Activated CD8-positive, alpha-beta memory T cell treated with anti-CD3 and anti-CD28 coated beads, Interleukin-2, amount 10 ng/mL, durations not matched to agents 7 days and 5 days (primary cell): ENCODE measurements at places on chromosomes 4 and X. TPM values are rescaled to one million over a fixed set of nuclear protein-coding genes. Genes with fewer than 3 reads are reported as not detected.

The NUDT11 gene
- total RNA-seq: 0.79 TPM

- no peak for DNase-seq
These were observed 18.3 kb downstream of the C4orf50 start for GRCh38 chr4:5999830-6000365.

DNA sequence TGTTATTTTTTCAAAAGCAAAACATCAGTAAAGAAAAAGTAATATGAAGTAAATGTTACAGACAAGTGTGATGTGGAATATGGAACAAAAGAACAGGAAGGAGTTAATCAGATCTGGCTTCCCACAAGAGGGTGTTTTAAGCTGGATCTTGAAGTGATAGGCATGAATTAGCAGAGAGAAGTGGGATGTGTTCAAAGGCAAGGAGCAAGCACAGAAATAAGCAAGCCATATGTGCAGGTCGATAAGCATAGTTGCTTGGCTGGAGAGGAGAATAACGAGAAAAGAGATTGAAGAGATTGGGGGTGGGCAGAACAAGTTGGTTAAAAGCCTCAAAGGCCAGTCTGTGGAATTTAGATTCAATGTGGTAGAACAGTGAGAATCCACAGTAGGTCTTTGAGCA lies 60.9 kb upstream of the PRPS1 start:
- no peak for DNase-seq

DNA sequence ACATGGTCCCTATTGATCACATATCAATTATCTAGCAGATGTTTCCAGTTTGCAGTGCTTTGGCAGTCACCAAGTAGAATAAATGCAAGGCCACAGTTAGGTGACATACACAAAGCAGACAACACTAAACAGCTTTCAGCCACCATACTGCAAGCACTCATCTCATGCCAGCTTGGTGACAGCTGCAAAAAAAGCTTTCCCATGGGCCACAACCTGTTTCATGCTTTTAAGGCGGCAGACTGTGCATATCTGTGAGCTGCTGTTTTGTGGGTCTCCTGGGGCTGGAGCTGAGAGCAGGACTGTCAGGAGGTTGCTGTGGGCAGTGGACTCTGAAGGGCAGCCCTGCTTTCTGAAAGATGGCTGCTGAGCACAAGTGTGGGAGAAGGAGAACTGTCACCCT lies 82.6 kb downstream of the FHDC1 start:
- no peak for DNase-seq

The PNMA3 gene
- 1.0 TPM for total RNA-seq

The NEXMIF gene
- total RNA-seq: 0.06 TPM

DNA sequence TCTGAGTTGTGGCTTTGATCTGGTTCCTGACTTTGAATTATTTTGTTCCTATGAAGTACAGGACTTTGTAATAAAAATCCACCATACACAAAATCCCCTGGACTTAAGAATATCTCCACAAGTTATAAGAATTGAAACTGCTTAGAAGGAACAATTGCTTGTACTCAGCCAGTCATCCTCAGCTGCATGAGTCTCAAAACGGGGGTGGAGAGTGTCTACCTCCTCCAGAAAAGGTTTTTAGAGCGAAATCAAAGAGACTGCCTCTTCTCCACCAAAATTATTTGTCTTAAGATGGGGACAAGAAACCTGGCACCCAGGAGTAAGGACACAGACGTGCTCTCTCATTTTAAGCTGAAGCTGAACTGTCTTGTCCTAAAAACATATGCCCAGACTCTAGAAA lies 74.7 kb downstream of the SNCA start:
- no peak for DNase-seq

- DNase-seq: no peak
These were observed 40.6 kb upstream of the XPNPEP2 start for GRCh38 chrX:129698150-129698549.

DNA sequence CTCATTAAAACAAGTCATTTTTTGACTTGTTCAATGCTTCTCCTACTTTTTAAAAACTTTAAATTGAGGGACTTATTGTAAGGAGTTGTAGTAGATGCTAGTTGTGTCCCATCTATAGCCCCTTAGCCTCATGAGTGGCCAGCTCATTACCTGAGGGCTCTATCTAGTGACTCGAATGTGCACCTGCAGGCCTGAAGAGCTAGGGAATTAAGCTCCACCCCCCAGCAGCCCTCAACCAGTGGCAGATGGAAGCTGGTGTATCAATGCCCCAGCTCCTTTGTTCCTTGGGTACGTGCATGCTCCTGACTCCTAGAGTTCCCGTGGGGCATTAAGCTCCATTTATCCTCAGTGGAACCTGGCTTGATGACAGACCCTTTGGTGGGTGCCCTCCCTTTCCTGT lies 146.7 kb upstream of the FAM9B start:
- no peak for DNase-seq

DNA sequence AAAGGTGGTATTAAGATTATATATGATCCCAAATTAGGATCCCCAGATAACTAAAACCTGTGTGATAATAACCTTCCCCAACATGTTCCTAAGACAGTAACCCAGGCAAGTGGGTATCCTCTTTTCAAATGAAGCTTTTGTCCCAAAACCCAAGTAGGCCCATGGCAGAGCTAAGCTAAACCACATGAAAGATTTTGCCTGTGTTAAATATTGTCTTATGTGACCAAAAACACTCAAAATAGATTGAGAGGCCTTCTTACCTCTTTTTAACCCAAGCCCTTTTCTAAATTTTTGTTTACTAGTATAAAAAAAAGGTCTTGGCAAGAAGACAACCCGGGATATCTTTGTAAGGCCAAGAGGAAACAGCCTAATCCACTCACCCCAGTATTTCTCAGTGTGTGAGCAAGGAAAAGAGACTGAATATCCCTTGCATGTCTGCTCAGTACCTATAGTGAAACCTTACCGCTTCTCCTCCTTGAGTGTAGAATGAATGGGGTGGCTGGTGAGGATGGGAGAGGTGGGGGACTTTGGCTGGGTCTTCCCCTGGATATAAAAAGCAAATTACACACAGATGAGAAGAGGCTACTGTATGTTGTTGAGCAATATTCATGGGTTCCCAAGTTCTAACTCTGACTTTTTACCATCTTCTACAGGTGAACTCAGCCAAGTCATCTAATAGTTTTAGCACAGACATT lies 188.8 kb upstream of the BMP3 start:
- no peak for DNase-seq

DNA sequence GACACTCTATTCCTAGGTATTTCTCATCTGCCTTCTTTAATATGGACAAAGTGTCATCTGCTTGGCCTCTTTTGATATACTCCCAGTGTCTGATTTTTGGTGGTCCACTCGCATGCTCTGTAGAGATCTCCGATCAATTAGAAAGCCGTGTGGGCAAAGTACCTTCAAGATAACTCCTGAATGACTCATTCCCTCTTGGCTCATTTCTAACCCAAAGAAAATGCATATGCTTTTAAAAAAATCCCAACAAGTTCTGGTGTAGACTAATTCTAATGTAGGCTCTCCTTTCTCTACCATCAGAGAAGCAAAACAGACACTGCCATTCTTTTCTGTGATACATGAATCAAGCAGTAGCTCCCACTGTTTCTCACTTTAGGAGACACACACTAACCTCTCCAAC lies 714.9 kb upstream of the ADGRL3 start:
- no peak for DNase-seq

- no peak for DNase-seq
These were observed 312.6 kb downstream of the PACRGL start for GRCh38 chr4:21012851-21013331.

The AFM gene
- total RNA-seq: not detected

The GALNTL6 gene
- not detected for total RNA-seq

- DNase-seq: no peak
These were observed 14.0 kb upstream of the PITX2 start for GRCh38 chr4:110636680-110637407.

DNA sequence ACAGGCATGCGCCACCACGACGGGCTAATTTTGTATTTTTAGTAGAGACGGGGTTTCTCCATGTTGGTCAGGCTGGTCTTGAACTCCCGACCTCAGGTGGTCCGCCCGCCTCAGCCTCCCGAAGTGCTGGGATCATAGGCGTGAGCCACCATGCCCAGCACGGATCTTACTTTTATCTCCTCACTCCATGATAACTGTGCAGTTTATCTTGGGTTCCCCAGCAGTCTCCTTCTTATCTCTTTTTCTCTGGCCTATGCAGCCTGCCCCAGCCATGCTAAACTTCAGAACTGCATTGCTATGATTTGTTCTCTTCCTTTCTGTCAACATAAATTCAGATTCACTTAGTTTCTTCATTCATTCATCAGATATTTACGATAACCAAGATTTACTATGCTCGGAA lies 22.4 kb downstream of the PAGE1 start:
- no peak for DNase-seq

The HTN3 gene
- total RNA-seq: not detected

DNA sequence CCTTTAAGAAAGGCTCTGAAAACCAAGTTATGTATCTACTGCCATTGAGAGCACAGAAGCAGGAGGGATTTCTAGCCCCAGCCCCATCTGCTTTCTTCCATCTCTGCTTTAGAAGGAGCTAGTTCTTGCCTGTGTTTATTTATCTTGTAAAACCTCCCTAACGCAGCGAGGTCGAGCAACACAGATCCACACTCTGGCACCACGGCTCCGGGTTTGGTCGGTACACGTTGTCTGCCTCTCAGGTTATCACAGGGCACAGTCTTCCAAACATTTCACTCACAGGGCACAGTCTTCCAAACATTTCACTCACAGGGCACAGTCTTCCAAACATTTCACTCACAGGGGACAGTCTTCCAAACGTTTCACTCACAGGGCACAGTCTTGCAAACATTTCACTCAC lies 69.7 kb upstream of the TLR3 start:
- no peak for DNase-seq

DNA sequence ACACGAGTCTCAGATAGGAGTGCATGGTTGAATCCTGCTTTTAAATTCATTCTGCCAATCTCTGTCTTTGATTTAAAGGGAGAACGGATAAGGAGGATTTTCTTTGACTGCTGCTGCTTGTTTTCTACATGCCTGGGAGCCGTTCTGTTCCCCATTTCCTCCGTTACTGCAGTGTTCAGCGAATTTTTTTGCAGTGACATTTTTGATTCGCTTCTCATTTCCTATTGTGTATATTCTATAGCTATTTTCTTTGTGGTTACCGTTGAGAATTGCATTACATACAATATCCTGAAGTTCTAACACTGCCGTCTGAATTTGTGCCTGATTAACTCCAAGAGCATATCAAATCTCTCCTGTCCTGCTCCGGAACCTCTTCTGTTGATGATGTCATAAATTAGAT lies 14.8 kb upstream of the MAEA start:
- no peak for DNase-seq

The GAB1 gene
- 0.91 TPM for total RNA-seq

The CCDC160 gene
- total RNA-seq: not detected

DNA sequence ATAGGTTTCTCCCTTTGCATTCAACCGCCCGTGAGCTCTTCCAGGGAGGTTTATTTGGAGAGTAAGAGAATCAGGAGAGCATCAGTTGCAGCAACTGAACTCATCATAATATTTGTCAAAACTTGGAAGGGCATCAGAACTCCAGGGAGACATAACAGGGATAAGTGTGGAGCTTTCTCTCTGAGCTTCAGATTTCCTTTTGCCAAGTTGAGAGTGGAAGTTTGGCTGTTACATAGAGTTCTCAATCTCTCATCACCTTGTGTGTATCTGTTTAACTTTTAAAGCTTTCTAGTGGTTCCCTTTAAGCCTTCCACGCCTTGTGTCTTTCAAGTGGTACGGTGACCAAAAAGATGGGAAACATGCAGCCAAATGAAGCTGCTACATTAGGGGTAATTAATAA lies 18.8 kb downstream of the BMP3 start:
- DNase-seq: no peak

GRCh38 chrX:139172731-139173130 lies 357.8 kb upstream of the F9 start:
- no peak for DNase-seq

- no peak for DNase-seq
These were observed 8.3 kb downstream of the SPATA18 start for GRCh38 chr4:52059372-52059771.
